ELF-1 (cell line): ENCODE measurements at places on chromosomes 7 and 10.

- DNase-seq: peak; percentile 62
Measured at GRCh38 chr7:5424749-5425506, 1.3 kb upstream of the TNRC18 start.

DNA sequence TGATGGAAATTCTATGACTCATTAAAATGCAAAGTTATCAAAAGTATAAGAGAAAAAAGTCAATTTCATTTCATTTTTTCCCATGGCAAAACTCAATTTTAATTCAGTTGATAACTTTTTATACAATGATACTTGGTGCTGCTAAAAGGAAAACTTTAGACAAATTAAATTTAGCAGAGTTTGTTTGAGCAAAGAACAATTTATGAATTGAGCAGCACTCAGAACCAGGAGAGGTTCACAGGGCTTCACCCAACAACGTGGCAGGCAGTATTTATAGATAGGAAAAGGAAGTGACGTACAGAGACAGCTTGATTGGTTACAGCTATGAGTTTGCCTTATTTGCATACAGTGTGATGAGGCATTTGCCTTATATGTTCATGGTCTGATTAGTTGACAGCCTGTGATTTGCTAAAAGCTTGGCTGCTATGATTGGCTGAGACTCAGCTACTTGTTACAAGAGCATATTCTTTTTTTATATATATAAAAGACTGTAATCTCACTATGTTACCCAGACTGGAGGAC, 157.2 kb upstream of the CELF2 start:
- DNase-seq: no peak

GRCh38 chr7:102426268-102427018, 6.9 kb upstream of the ORAI2 start:
- DNase-seq: no peak

DNA sequence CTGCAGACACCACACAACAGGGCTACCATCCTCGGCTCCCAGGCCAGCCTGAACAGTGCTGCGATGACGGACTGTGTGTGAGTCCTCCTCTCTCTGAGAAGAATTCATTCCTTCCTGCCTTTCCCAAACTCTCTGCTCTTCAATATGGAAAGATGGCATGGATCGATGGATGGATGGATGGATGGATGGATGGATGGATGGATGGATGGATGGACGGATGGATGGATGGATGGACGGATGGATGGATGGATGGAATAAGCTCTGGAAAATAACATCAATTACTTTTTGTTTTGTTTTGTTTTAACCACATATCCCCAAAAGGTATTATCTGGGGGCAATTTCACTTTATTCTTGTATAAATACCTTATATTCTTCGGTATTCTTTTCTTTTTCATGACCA, 151.9 kb downstream of the AKR1D1 start:
- no peak for DNase-seq

DNA sequence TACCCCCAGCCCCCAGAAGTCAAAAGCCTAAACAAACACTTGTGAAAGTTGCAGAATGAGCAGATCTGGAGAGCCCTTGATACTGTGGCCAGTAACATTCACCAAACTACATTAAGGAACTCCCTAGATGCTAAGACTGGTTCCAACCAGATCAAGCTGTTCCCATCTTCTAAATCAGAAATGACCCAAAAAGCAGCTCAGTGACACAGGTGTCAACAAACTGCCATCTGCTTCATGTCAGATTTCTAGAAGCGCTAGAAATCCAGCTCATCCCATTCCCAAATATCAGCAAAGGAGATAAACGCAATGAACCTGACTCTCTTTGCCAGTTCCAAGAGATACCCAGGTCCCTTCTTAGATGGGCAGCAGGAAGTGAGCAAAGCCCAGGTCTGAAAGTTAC, 90.6 kb downstream of the GFRA1 start:
- DNase-seq: no peak
